ENCODE measurements at places on chromosomes 4 and X.

GRCh38 chrX:50671661-50672060 is 142.3 kb downstream of the SHROOM4 start:
- DNase-seq = no peak

- DNase-seq = no peak
Observed at GRCh38 chr4:114398410-114398809, 200.2 kb upstream of the UGT8 start.

GRCh38 chrX:45381841-45382240 is 181.2 kb upstream of the DIPK2B start:
- DNase-seq = no peak

DNA sequence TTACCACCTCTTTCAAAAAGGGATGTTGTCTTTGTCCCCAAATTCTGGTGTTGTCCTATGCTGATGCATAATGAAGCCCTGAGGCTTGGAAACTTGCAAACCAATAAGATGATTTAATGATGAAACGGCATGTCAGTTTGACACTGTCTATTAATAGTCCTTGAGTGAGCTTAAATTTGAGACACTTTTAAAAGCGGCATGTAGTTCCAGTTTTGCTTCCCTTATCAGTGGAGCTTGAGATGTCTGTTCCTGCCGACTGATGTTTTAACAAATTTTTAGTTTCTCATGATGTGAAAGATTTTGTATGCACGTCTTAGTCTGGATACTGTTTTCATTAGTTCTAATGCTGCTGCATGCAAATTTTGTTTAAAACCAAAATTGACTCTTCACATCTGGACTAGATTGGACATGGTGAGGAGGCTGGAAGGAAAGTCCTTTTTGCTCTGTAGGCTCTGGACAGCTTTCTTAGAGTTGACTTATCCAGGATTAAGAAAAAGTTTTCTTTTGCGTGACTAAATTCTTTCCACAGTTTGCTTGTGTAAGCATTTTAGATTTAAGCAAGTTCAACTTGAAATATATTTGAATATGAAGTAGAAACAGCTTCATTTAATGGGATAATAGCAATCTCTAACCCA is 11.7 kb downstream of the C1GALT1C1 start:
- DNase-seq = no peak

DNA sequence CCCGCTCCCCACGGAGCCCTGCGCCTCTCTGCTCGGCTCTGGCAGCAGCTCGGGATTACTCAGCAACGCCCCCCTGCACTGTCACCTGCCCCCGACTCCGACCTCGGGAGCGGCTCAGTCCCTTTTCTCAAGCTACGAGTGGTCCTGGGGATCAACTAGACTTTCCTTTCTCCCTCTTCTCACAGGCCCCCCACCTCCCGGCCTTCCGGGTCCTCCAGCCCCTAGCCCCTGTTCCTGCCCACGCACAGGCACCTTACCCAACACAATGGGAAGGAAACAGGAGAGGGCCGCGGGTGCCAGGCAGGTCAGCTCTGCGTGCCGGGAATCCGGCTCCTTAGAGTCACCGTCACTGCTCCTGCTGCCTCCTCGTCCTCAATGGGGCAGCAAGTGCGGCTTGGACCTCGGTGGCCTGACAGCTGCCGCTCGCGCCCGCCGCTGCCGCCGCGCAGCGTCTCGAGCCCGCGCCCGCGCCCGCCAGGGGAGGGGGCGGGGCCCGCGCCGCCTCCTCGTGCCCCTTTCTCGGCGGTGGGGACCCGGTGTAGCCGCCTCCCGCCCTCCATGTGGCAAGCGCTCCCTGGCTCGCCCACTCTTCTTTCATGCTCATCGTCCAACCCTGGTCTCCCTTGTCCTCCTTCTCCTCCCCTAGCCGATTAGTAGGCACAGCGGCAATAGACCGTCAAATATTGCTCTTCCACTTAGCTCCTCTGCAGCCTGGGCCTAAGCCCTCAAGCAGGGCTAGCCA is at the start of gene RAB9B:
Gene RAB9B (minus strand): TSS at position 455 of the 742 bp plus-strand sequence. CDS start 6,473 bp downstream, outside the sequence.
- no peak for DNase-seq

- no peak for DNase-seq
Observed at GRCh38 chrX:10085223-10085622, 71.6 kb upstream of the CLCN4 start.

- no peak for DNase-seq
Observed at GRCh38 chrX:125681507-125681906, 361.8 kb downstream of the TEX13C start.

DNA sequence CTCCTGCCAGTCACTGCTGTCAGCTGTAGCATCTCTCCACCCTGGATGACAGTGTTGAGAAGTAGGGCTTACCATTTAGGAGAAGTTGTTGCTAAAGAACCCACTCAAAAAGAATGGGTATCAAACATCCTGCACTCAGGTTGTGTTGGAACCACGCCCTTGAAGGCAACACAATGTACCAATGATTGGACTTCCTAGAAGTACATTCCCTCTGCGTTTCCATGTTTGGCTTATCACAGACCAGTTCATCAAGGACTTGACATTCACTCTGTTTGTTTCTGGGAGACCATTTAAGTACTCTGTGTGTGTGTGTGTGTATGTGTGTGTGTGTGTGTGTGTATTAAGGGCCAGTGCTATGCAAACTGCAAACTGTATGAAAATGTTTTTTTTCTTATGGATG is 200.6 kb upstream of the GATB start:
- DNase-seq = no peak

DNA sequence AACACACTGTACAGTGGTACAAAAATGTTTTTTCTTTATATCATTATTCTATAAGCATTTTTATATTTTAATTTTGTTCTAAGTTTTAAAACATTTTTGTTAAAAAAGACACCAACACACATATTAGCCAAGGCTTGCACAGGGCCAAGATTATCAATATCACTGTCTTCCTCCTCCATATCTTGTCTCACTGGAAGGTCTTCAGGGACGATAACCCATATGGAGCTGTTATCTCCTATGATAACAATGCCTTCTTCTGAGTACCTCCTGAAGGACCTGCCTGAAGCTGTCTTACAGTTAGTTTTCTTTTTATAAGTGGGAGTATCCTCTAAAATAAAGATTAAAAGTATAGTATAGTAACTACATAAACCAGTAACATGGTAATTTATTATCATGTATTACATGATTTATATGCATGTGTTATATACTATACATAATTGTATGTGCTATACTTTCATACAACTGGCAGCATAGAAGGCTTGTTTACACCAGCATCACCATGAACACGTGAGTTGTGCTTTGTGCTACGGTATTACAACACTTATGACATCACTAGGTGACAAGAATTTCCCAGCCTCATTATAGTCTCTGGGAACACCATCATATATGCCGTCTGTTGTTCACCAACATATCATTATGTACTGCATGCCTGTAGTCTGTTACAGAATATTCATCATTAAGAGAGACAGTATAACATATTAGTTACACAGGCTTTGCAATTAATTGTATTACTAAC is 90.7 kb downstream of the WDFY3 start:
- no peak for DNase-seq

DNA sequence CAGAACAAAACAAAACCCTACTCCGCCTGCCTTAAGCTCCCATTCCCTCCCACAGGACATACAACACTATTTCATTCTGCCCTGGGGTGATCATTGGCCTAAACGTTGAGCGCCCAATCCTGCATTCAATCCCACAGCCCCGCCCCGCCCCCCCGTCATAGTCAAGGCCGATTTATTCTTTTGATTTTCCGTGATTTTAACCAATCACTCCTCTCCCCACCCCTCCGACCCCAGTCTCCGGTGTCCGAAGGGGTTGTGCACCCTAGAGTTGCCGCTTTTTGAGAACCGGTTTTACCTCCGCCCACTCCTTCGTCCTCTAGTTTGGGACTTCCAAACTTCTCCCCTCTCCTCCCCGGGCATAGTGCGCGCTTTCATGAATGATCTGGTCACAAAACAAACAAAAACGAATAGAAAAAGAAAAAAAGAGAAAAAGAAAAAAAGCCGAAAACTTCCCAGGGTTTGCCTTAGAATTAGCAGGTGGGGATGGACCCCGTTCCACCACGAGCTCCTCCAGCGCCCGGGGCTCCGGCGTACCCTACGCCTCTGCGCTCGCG is 446 bp upstream of the UBE2A start:
- no peak for DNase-seq

DNA sequence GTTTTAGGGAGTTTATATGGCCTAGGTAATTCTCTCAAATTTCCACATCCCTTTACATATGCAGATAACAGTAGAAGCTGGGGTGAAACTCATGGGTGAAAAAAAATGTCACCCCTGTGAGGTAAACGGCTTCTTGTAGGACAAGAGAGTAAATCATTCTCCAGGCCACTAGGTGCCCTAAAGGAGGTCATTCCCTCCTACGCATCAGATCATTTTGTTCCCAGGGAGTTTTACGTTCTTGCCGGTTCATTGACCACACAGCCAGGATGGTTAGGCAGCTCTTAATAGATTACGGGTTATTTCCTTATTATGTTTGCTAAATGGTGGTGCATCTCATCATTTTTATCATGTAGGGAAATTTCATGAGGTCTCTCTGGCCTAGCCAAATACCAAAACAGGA is 225.8 kb upstream of the NOCT start:
- DNase-seq = no peak

DNA sequence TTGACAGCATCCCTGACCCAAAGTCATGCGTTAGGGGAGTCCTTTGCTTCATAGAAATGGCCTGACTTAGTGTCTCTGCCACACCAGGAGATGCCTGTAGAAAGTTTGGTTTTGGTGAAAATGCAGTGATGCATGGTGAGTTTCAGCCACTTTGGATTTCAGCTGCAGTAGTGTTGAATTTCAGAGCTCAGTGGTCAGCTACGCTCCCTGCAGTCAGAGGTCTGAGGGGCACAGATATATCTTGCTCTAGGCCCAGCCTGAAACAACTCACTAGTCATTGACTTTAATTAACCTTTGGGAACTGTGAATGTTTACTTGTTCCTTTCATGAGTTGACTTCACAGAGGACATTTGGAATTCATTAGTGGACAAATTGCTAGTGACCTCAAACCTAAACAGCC is 17.5 kb downstream of the RBMX2 start:
- DNase-seq = no peak

GRCh38 chr4:89365375-89365774 is 57.8 kb upstream of the GPRIN3 start:
- no peak for DNase-seq

Data from amniotic stem cell (primary cell).